ENCODE measurements at places on chromosomes 1 and 21.
A peak's percentile ranks its signal among the peaks of the same experiment; 100 is the strongest.

- DNase-seq, result peak; percentile 18
These were observed 91.7 kb downstream of the CDC14A start for GRCh38 chr1:100443811-100444571.

GRCh38 chr21:38410466-38410865 is 87.8 kb downstream of the ERG start:
- DNase-seq, result no peak

DNA sequence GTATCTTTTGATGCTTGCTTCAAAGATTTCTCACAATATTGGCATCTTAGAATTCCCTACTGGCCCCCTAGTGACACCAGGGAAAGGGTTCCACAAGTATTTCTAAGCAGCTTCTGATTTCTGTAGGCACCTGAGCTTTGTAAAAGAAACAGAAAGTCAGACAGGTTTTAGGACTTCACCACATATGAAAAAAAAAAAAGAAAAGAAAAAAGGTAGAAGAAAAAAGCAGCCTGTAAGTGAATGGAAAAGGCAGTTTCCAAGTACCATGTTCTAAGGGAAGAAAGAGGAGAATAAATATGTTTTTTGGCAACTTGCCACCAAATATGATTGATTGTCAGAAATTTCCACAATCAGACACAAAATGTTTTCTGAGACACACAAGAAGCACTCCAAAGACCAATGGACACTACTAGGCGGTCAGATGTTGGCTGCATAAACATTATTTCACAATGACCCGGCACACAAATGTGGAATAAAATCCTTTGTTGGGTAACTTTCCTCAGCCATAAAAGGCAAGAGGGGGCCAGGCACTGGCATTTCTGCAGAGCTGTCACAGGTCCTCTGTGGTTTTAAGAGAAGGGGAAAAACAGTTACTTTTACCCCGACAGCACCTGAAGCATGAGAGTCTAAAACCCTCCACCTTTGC is 12.7 kb upstream of the CPLANE2 start:
- DNase-seq, result no peak

DNA sequence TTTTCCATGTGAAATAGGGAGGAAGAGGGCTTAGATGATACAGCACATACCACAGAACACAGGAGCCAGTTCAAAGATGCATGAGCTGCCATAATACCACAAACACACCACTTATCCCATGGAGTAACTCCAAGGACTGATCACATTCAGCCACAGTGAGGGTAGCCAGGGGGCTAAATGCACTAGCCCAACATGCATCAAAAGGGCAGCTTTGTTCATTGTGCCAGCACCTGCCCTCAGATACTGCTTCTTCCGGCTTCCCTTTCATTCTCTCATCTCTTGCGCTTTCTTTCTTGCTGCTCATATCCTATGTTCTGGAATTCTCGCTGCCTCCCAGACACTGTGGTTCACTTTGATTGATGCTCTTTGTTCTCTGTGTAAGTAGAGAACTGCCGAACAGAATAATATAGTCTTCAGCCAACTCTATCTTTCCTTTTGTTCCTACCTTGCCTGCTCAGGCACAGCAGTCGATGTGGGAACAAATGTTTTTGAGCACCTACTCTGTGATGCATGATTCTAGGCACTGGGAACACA is 50.0 kb upstream of the SYT6 start:
- no peak for DNase-seq

- no peak for DNase-seq
These were observed 305.2 kb upstream of the FMN2 start for GRCh38 chr1:239786464-239786863.

DNA sequence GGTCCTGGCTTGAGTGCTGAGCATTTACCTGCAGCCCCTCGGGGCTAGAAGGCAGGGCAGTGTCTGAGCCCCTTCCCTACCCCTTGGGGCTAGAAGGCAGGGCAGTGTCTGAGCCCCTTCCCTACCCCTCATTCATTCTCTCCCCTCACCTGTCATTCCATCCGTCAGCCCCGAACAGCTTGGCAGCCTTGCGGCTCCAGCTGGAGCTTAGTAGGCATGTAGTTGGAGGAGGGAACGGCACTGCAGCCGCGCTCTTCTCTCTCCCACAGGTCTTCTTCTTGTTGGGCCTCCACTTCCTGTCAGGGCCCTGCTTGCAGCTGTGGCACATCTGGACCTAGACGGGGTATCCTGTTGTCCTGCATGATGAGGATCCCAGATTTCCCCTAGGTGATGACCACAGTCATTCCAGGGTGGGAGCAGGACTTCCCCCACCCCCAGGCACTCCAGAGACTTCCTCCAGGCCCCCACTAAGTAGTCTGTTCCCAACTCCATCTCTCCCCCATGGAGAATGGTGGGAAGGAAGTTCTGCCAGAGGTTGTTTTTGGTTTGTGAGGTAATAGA is 22.2 kb downstream of the MAPKAPK2 start:
- no peak for DNase-seq

- DNase-seq, result no peak
These were observed 120.1 kb downstream of the PRDM2 start for GRCh38 chr1:13820055-13820454.

GRCh38 chr1:115307661-115308060 is 30.4 kb downstream of the NGF start:
- no peak for DNase-seq

DNA sequence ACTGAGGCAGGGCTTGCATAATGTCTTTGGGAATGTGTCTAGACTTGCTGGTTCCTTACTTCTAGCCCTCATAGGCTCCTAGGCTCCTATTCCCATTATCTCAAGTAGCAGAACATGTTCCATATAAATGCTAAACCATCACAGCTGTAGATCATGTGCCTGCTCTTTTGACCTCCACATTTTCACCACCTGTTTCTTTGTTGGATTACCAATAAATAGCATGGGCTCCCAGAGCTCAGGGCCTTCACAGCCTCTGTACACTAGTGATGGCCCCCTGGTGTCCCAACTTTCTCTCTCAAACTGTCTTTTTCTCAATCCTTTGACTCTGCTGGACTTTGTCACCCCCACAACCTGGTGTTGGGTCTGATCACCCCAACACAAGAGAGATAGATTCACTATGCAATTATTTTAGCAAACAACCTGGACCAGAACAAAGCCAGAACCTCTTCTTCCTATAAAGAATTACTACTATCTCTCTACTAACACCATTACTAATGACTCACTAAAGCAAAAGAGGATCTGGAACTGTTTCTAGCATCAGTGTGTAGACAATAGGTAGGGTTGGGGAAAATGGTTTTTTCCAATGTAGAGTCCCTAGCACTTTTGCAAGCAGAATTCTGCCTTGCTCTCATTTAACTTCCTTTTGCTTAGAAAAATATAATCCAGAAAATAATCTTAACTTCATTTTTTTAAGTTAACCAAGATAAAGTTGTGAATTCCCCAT is 51.7 kb downstream of the WLS start:
- no peak for DNase-seq

DNA sequence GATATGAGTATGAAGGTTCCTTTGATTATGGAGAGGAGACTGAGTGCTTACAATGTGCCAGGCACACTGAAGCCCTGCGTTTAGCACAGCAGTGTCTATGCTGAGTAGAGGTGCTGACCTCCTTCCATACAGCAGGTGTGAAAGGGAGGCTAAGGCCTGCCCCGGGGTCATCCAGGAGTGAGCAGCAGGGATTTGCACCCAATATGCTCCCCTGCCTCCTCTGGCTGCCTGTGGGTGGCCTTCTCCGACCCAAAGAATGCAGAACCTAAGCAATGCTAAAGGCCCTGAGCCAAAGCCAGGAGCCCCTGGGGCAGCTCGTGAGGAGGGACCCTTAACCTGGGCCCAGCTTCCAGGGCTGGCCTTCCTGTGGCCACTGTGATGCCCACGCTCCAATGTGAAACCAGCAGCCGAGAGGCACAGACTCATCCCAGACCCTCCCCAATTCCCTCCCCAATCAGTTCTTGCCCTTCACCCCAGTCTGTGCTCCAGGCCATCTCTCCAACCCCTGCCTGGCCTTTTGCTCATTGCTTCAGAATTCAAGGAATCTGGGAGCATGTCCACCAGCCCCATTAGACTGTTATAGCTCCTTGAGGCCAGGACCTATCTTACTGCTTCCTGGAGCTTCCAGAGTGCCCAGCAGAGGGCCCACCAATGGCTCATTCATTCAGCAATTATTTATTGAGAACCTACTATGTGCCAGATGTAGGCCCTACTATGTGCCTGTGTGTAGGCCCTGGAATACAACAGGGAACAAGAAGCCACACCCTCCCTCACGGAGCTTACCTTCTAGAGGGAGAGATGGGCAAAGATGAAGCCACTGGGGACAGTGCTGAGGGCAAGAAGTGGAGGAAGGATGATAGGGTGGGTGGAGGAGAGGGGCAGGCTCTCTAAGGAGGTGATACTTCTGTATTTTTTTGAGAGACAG is 53.3 kb downstream of the TAS1R2 start:
- no peak for DNase-seq

DNA sequence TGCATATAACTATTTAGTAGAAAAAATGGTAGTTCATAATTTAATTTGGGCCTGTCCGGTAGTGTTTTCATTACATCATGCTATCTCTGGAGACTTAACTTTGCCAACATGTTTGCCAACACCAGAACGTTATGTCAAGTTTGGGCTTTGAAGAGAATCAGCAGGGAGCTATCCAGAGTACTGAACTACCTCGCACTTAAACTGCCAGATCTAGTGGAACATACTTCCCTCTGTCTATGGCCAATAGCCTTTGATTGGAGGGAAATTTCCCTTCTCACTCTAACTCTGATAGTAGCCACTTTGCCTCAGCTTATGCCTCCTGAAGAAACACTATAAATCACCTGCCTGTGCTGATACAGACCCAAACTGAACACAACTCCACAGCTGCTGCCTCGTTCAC is 10.0 kb downstream of the LRRC53 start:
- DNase-seq, result peak; percentile 21

GRCh38 chr1:156845055-156845952 is 13.6 kb downstream of the INSRR start:
- no peak for DNase-seq

DNA sequence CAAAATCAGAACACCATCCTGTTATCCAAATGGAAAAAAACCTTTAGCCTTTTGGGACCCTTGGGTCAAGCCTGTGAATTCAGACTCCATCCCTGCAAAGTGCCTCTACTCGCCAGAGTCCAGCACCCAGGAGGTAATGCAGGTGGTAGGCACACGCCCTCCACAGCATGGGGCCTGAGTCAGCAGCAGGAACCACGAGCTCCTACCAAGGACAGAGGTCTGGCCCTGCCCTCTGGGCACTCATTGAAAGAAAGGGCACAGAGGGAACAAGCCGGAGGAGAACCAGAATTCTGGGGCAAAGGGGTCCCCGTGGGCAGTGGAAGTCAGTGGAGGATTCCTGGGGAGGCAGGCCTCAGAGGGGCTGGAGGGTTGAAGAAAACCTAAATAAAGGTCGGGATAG is 438.1 kb downstream of the NPHP4 start:
- no peak for DNase-seq

DNA sequence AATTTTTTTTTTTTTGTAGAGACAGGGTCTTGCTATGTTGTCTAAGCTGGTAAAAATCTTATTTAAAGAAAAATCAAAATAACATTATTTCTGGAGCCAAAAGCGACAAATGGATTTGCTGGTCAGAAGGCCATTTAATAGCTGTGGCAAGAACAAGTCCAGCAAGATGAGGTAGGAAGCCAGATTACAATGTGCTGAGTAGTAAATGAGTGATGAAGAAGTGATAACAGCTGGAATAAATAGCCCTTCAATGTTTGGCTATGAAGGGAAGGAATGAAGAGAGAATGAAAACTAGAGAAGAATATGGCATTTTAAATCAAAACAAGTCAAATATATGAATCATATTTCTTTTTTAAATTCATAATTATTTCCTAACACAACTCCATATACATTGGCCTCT is 34.5 kb downstream of the SYDE2 start:
- DNase-seq, result no peak

GRCh38 chr1:56424744-56425493 is 154.4 kb downstream of the PLPP3 start:
- peak; percentile 47 for DNase-seq

DNA sequence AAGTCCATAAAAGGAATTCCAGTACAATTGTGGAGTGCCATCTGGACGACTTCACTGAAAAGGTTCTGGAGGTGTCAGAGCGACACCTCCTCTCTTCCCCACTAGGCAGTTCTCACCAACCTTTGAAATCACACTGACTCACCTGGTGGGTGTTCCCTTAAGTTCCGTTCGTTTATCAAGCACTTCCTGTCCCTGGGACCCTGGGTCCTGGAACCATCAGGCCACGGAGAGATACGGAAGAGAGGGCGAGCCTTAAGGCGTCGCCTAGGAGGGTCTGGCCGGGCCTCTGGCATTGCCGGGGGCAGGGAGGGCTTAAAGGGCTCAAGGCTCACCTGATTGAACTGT is 317 bp downstream of the SPAG17 start:
- no peak for DNase-seq

DNA sequence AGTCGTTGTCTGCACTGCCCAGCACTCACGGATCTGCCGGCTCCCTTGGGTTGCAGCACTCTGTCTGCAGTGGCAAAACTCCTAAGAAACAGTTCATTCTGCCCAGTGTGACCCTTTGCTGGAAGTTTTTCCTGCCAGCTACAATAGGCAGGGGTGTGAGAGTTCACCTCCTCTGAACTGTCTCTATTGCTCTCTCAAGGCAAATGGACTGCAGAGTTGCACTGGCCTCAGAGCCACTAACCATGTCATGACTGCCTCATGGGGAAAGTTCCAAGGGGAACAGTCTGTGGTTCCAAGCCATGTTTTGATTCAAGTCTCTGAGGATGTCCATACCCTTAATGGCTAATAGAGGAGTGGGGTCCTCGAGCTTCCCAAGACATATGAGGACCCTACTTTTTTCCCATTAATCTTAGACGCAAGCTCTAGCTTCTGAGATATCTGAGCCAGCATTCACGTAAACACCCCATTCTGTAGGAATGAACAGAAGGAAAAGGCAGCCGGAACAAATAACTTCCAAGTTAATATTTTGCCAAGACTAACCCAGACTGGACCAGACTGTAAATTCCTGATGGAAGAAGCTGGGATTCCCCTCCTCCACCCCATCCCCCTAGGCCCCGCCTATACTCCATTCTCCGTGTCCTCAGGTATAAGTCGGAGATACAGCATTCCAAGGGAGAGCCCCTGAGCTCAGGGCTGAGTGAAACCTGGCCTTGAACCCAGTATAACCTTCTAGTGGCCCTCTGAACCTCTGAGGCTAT is 93.8 kb upstream of the AKT3 start:
- no peak for DNase-seq

DNA sequence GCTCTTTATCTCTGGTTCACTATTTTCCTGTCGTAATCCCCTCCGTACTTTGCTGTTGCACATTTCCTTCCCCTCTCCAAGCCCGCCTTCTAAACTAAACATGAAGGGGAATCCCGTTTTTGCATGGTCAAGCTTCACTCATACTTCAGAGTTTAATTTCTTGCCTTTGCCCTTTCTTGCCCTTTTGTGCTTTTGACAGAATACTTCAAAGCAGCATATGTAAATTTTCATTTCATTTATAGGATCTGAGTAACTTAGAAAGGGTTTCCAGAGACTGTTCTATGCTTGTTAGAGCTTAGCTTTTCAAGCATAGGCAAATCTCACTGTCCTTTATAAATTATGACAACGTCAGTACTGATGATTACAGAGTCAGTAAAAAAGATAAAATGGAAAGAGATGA is 27.7 kb downstream of the SPATA45 start:
- DNase-seq, result no peak

GRCh38 chr1:184563308-184563707 is 176.5 kb downstream of the C1orf21 start:
- DNase-seq, result no peak

Data from kidney epithelial cell (primary cell).